ENCODE measurements at places on chromosomes 2 and 18.

DNA sequence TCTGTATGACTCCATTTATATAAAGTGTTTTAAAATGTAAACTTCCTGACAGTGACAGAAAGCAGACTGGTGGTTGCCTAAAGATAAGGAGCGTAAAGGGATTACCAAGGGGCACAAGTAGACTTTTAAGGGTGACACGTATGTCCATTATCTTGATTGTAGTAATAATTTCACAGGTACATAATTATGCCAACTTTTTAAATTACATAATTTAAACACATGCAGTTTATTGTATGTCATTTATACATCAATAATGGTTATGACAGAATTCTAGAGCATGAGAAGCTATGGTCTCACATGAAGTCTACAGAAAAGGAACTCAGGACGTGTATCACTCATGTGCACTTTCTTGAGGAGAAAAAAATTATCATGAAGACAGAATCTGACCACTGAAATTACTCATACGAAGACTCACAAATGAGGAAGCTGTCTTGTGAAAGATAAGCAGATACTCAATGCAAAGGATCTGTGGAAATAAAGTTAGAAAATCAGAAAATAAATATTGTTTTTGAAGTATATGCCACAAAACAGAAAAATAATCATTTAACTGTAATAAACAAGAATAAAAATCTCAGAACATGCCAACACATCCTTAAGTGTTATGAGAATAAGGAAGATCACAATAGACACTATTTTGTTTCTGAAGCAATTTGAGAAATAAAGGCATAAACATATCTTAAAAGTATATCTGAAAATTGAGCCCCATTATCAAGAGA is 84.4 kb downstream of the TMEM131 start:
- no peak for DNase-seq

DNA sequence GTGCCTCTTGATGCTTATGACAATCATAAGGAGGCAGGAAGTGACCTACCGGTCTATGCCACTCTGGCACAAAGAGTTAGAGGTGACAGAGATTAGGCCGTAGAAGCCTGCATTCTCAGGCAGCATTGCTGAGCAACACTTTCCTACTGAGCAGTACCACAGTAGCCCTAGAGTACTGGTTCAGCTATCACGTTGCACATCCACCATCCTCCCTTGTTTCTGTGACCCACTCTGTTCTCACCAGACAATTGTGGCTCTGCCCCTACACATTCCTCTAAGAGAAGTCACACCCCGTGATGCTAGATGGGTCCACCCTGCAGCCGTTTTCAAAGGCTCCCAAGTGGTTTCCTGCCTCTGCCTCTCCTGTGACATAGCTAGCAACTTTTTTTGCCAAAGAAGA is 22.6 kb upstream of the SUCLG1 start:
- DNase-seq: no peak

DNA sequence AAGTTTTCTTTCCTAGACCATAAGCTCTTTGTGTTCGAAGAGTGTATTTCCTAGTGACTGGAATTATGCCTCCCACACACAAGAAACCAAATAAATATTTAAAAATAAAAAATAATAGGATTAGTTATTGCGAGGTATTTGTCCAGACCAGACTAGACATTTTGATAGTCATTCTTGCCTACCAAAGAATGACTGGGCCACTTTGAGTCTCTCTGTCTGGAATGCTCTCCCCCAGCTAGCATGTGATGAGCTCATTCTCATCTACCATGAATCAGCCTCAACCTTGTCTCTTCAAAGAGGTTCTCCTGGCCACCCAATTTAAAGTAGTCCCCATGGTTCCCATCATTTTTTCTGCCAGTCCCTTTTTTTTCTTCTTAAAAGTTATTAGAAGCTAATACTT is 13.9 kb upstream of the DSC1 start:
- DNase-seq: no peak

GRCh38 chr18:46333431-46334135 is 229.4 kb downstream of the HAUS1 start:
- DNase-seq: no peak

DNA sequence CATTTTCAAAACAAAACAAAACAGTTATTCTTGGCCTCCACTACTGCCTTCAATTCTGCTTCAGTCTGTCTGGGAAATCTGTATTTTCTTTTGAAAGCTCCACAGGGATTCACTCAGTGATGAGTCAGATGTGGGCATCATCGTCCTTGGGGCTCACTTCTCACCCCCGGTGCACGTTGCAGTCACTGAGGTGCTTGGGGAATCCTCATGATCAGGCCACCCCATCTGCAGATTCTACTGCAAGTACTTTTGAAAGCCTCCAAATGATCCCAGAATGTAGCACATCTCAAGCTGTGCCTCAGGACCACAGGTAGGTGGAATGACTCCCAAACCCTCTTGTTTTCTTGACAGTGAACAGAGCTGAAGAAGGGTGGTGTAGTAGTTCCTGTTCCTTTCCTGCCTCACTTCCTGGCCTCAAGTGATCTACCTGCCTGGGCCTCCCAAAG is 34.3 kb downstream of the LPIN2 start:
- no peak for DNase-seq

GRCh38 chr2:173051463-173052215 is 24.0 kb upstream of the MAP3K20 start:
- no peak for DNase-seq

DNA sequence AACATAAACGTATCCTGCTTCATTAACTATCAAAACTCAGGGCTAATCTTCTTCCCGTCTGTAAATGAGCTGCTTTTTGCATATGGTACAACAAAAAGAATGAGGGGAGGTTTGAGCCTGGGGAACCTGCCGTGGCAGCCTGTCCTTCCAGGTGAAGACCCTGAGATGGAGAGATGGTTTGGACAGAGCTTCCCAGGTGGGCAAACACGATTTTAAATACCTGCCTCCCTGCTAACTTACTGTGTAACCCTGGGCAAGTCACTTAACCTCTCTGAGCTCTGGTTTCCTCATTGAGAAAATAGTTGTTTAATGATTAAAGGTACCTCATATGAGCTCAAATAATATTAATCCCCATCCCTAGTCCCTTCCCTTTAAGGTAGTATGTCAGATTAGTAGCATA is 9.0 kb downstream of the EMX1 start:
- no peak for DNase-seq

DNA sequence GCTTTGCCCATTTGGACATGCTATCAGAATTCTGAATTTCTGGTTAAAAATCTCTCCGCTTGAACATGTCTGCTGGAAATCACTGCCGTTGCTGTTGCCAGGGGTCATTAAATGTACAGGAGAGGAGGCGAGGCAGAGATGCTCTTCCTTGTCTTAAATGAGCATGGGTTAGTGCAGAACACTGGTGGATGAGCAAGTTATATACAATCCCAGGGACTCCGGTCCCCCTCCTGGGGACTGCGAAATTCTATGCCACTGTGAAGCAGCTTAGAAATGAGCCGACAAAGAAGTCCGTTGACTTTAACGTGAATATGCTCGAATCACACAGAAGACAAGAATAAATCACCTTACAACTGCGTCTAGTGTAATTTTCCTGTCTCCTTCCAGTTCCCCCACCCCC is 95.1 kb upstream of the KLHL14 start:
- no peak for DNase-seq

GRCh38 chr2:159910951-159911350 is 112.9 kb upstream of the CD302 start:
- no peak for DNase-seq

DNA sequence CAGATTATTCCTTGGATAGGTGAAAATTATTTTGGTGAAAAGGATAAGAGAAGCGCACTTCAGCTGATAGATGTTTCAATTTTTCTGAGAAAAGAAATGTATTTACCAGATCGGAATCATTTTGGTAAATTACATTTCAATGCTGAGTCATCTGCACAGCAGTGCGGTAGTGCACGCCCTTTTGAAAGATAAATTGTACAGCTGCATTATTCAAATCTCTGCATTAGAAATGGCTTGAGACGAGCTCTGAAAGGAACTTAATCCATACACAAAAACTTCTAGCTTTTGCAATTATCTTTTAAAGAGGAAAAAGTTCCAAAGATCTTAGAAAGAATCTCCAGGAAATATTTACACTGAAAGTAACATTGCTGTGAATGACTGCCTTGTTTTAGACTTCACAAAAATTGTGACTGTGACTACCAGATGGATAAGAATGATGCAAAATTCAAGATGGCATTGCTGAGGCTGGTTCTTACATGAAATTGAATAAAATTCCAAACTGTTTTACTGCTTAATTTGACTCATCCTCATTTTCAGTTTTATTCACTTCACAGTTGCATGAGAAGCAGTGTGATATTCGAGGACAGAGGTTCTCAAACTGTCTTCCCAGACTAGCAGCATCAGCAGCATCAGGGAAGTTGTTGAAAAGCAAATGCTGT is 161.7 kb downstream of the RND3 start:
- no peak for DNase-seq

- DNase-seq: no peak
Measured at GRCh38 chr2:168494190-168494711, 38.2 kb downstream of the CERS6 start.

DNA sequence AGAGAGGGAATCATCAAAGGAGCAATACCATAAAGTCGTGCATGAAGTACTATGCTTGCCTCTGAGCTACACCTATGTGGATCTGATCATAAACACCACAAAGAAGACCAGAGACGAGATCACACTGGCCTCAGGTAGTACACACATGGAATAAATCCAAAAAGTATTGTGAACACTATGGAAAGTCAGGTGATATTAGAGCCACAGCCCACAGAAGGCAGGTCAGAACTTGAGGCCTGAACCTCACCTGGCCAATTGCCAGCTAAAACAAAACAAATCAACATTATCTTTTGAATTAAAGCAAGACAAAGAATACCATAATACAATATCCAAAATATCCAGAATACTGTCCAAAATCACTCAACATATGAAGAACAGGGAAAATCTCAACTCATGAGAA is 371.1 kb downstream of the NCKAP5 start:
- DNase-seq: no peak

DNA sequence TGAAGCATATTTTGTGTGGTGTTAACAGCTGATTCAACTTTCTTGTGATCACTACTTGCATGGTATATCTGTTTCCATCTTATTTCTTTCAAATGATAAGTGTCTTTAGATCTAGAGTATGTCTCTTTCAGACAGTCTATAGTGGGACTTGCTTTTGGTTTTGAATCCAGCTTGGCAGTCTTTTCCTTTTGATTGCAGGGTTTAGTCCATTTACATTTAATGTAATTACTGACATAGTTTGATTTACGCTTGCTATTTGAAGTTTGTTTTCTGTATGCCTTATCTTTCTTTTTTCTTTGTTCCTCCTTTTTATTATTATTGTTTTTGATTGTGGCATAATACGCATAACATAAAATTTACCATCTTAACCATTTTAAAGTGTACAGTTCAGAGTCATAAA is 9.2 kb upstream of the RALBP1 start:
- DNase-seq: no peak

- no peak for DNase-seq
Measured at GRCh38 chr2:120720231-120720630, 15.4 kb upstream of the GLI2 start.

DNA sequence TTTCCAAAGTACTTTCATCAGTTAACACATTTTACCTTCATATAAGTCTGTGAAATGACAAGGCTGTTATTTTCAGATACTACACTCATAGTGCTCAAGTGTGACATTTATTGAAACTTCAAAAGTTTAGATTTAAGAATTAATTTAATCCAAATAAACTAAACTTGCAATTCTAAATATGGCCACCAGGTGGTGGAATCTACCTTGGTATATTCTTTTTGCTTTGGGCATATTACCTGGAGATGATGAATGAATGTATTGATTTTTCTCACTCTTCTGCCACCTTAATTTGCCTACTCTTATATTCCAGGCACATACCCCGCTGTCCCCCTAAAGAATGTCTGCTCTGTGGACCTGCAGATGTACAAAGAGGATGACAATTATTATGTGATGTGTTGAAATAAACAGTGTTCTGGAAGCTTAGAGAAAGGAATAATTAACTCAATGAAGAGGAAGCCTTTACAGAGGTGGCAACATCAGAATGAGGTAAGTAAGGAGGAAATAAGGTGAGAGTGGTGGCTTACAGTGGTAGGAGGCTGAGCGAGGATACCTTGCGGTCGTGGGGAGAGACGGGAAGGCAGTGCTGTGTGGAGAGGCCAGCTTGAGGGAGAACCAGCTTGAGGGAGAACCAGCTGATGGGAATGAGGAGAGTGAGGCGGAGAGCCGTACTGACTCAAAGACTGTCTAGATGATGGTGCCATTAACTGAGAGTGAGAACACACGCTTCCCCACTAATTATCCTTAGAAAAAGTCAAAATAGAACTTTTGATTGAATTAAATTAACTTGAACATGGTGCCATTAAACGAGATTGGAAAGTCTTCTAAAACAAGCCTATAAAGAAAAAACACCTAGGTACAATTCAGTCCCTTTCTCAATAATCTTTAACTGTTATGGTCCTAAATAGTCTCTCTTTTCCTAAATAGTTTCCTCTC is 179.5 kb downstream of the CELF4 start:
- DNase-seq: peak; percentile 9

- peak; percentile 7 for DNase-seq
Measured at GRCh38 chr2:4020153-4020552, 316.8 kb downstream of the DCDC2C start.

DNA sequence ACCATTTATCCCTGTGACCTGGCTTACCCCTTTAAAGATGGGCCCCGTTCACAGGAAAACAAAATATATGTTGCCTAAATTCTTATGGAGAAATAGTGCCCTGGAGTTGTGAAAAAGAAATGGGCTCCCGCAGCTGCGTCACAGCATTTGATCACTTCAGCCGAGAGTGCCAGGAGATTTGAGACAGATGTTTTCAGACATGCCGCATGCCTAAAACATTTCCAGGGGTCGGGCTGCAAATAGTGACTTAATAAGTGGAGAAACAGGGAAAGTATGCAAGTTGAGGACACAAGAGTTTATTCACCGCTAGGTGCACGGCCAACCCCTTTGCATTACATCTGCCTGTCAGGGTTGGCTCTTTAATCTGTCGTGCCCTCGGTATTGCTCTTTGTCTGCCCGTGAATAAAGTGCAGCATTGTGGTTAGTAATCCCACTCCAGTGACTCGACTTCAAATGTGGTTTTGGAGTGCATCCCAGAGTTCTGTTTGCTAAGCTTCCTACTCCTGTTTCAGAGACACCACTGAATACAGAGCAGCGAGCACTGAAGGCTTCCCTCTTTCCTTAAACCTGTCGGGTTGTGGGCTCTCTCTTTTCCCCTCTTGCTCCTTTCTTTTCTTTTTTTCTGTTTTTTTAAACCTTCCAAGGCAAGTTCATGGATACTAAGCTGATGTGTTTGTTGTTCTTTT is 187.5 kb downstream of the LTBP1 start:
- DNase-seq: no peak

- no peak for DNase-seq
Measured at GRCh38 chr2:46462936-46463335, 16.4 kb upstream of the TMEM247 start.

Data from NCI-H460 (cell line).